RPMI8226 (cell line): ENCODE measurements at places on chromosomes 5 and 9.

DNA sequence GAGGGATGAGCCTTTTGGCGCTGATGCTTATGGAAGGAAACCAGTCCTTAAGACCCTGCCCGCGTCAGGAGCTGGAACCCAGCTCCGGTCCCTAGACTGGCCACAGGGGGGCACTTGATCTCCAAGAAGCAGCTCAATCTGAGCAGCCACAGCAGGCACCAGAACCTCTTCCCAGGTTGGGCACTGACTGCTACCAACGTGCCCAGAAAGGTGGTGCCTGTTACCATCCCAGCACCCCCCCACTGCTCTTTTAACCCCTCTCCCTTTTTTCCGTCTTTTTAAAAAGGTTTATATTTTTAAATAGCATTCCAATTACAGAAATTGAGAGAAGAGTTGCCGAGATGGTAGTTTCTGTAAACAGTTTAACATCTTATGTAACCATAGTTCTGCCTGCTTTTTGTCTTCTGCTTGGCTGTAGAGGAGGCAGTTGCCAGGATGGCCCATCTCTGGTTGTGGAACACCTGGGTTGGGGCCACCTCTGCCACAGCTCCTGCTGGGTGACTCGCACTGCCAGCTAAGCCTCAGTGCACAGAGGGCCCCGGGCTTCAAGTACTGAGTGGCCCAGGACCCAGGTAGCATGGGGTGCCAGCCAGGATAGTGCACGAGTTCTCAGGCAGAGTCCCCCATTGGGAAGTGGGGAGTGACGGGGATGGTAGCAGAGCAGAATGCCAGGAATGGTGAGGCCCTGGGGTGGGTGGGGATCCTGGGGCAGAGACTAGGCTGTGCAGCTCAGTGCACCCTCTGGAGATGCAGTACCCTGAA lies 62.8 kb downstream of the PFDN1 start:
- peak; percentile 68 for DNase-seq

DNA sequence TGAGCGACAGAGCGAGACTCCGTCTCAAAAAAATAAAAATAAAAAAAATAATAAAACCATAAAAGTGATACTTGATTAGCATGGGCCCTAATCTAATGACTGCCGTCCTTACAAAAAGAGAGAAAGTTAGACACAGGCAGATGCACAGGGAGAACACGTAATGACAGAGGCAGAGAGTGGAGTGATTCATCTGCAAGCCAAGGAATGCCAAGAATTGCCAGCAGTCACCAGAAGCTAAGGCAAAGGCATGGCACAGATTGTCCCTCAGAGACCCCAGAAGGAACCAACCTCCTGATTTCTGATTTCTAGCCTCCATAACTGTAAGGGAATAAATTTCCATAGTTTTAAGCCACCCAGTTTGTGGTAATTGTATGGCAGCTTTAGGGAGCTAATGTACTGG lies 79.6 kb upstream of the FREM1 start:
- DNase-seq, result no peak

DNA sequence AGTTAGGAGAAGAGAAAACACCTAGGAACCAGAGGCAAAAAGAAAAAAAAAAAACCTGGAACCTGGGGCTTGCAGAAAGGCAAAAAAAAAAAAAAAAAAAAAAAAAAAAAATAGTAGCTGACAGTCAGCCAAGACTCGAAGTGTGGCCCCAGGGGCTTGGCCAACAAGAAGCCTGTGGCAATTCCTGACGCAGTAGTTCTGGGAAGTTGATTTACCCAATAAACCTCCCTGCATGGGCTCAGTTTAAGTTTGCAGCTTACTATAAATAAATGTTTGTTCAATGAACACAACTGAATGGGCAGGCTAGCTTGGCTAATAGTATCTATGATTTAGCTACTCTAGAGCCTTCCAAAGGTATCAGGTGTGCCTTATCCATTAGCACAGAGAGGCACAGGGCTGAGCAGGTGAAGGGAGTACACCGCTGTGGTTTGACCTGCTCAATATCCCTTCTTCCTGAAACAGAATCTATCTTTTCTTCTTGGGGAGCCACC lies 21.3 kb upstream of the GLRX start:
- no peak for DNase-seq

GRCh38 chr5:150529555-150529954 lies 21.6 kb downstream of the NDST1 start:
- no peak for DNase-seq

DNA sequence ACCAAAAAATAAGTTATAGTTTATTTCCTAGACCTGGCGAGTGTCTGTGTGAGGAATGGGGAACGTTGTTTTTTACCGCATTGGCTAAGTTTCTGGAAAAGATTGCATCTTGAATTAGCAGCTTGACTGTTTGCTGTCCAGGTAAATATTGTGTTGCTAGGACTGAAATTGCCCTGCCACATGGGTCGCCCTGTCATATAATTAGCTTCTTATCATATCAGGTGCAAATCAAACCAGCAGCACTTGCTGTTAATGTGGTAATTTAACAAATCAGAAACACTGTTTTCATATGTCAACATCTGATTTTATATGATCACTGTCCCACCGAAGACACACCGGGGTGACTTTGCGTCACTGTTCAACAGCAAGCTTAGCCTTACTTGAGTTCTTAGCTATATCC lies 63.7 kb upstream of the ZNF622 start:
- no peak for DNase-seq

DNA sequence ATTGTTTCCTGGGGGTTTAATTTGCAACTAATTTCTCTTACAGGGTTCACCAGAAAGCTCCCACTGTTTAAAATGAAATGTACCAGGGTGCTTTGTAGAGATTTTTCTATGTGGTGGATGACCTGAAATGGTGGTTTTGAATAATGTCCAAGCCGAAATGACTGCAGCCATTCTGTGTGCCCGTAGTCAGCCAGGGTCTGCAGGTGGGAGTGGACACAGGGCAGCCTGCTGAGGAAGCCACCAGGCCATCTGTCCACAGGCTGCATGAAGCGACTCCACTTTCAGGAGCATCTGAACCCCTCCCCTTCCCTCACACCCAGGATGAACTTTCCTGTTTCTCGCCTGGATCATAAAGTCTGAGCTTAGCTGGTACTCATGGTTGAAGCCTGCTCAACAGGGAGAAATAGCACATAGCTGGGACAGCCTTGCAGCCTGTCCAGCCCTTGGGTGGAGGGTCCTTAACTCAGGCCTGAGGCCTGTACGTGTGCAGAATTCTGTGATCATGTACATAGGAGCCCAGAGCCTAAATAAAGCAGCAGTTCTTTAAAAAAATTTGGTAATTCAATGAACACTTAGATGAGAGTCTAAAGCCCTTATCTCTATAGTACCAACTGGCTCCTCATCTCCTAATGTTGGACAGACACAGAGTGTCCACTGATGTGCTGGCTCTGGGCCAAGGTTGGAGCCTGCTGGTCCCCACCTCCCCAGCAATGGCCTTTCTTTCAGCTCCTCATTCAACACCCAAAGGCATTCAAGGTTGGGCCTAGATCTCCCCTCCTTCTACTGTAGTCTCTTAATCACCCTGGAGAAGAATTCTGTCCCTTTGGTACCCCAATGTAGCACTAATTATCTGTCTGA lies 72.8 kb downstream of the SHB start:
- no peak for DNase-seq

DNA sequence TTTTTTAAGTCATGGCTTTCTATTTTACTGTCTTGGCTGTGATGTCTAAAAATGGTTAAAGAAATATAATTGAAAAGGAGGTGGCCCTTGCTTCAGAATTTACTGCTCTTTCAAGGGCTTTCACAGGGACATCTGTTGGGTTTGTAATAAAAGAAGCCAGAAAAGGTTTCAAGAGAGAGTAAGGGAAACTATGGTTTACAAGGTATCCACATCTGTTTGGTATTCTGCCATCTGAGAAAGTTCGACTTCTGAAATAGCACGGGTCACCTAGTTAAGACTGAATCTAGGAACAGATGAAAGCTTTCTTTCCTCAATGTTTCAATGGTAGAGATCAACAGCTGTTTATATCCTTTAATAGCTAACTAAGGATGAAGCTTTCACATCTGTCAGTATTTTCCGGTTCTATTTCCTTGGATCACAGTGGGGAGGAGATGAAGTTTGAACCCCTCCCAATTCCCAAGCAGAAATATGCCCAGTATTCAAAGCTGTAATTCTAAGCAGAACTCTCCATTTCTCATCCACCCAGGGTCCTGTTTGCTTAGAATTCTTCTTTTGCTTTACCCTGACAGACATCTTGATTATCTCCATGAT lies 72.8 kb upstream of the IFNK start:
- DNase-seq, result no peak

DNA sequence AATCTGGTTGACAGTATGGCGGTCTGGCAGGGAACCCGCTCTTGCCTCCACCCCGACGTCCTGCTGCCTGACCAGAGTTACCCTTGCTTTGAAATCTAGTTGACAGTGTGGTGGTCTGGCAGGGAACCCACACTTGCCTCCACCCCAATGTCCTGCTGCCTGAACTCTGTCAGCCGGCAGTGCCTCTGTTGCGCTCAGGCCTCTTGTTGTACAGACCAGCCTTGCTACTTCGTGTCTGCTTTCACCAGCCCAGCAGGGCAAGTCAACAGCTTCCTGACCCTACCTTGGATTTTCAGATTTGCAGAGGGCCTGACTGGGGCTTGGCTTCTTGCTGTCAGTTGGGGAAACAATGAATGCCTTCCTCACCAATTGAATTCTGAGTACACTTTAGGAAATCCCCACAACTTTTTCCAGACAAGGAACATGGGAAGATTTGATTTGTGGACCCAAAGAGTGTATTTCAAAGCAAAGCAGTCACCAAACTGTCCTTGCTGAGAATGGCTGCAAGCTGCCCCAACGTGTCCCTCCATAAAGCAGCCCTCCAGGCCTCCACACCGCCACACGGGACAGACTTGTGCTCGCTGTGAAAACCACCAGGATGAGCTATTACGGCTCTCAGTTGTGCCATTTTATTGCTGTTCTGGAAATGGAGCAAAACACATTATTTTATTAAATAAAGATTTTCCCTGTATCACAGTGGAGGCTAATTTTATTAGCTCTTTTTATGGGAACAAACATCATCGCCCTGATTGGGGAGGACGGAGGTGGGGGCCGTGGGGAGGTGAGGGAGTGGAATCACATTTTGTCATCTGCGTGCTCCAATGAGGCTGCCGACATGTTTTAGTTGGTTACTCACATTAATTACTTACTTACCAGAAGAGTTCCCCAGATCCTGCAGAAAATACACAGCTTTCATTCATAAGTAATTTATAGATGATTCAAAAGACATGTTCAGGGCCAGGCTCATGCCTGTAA lies 189.3 kb downstream of the AOPEP start:
- DNase-seq, result no peak

DNA sequence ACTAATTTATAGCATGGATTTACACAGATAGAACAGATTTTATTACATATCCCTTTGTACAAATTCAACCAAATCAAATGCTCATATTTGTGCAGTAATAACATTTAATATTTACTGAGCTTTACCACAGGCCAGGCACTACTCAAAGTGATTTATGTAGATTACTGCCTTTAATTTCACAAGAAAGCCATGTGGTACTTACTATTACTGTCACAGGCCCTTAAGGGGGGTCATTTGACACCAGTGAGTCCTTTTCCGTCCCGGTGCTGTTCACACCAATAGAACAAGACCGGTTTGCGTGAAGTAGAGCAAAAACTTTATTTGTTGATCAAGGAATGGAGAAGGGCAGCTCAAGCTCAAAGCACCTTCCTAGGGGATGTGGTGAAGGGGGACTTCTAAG lies 308.5 kb upstream of the KCNN2 start:
- DNase-seq, result no peak

DNA sequence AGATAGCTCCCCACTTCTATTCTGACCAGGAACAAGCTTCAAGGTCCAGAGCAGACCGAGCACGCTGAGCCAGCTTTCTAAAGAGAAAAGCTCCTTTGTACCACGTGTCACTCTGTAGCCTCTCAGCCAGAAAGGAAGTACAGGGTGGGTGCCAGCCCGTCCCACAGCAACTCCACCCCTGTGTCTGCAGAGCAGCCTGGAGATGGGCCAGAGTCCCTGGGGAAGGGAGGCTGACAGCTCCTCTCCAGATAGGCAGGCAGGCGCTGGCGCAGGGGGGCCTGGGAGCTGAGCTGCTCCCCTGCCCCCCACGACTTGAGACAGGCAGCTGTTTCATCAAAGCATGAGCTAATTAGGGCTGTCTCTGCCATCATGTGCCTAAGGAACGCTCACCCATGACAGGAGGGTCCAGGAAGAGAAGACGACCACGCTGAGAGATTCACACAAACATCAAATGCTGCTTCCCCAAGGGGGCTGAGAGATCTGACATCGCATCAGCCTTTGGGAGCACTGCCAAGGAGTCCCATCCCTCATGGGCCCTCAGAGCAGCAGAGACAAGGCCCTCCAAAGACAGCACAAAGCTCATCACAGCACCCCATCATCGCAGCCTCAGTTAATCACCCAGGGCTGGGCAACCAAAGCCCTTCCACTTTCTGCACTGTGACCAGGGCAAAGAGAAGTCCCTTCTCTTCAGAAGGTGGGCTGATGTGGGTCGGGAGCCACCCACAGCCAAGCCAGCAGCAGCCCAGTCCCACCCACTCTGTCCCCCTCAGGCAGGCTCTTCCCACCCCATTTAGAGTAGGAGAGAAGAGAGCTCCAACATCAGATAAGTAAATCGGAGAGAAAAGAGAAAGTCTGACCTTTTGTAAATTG lies 78.5 kb upstream of the LRRTM2 start:
- DNase-seq, result peak; percentile 92

- no peak for DNase-seq
Observed at GRCh38 chr9:122226142-122226757, 2.5 kb downstream of the LHX6 start.

GRCh38 chr9:136799854-136800657 lies 3.9 kb downstream of the CCDC183 start:
- peak; percentile 97 for DNase-seq

DNA sequence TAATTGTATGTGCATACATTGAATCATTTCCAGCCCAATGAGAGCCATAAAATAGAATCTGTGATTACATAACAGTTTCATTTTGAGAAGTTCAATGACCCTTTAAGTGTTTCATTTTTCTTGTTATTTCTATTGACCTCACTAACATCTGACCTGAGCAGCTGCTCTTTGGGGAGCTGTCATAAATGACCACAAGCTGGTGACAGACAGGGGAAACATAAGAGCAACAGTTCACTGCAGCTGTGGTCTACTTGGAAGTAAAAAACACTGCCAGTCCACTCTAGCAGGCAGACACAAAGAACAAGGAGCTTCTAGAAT lies 265.4 kb downstream of the DTWD2 start:
- no peak for DNase-seq

DNA sequence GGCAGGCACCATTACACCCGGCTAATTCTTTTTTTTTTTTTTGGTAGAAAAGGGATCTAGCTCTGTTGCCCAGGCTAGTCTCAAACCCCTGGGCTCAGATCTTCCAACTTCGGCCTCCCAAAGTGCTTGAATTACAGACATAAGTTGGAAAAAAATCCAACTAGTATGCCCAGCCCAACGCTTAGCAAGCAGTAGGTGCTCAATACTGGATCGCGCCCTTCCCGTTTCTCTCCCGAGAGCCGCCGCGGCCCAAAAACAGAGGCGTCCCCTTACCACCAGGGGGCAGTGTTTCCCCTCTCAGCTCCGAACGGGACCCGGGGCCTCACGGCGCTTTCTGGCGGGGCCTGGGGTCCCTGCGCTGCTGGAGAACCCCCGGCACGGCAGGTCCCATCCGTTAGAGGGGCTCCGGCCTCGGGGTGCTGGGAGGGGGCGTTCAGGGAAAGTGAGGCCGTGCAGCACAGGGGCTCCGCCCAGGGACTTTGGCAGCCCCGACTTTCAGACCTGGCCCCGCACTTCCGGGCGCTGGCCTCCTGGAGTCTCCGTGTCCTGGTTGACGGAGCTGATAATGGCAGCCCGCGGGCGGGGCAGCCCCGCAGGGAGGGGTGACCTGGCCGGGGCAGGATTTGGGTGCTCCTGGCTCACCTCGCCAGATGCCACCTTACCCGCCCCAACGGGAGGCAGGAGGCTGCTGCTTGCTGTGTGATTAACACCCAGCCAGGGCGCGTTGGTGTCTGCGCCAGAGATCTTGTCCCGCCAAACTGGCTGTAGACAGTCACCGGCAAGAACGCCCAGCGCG lies 15.2 kb downstream of the PTGES start:
- DNase-seq, result peak; percentile 89
